ENCODE measurements at places on chromosomes 3 and 15.

GRCh38 chr3:4751502-4752101, 227.6 kb upstream of the BHLHE40 start:
- peak; percentile 57 for DNase-seq

- no peak for DNase-seq
These were observed 465.1 kb downstream of the ERC2 start for GRCh38 chr3:56003129-56003528.

- no peak for DNase-seq
These were observed 43.7 kb downstream of the CTDSPL start for GRCh38 chr3:37905346-37905745.

- DNase-seq, result no peak
These were observed 12.5 kb upstream of the RPN1 start for GRCh38 chr3:128663151-128663550.

DNA sequence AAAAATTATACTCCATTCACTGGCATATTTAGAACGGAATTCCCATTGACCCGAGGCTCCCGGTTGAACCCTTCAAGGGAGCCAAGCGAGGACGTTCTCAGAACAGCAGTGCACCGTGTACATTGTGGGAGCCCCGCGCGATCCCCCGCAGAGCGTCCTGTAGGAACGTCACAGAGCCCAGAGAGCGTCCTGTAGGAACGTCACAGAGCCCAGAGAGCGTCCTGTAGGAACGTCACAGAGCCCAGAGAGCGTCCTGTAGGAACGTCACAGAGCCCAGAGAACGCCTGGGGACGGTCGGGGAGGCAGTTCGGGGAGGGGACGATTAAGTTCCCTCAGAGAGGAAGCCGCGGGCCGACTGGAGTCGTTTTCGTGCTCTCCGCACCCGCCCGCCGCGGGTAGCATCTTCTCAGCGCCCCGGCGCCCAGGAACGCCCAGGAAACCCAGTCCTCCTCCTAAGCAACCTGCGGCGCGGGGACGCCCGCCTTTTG, 506 bp upstream of the ATP1B3 start:
- peak; percentile 91 for DNase-seq

DNA sequence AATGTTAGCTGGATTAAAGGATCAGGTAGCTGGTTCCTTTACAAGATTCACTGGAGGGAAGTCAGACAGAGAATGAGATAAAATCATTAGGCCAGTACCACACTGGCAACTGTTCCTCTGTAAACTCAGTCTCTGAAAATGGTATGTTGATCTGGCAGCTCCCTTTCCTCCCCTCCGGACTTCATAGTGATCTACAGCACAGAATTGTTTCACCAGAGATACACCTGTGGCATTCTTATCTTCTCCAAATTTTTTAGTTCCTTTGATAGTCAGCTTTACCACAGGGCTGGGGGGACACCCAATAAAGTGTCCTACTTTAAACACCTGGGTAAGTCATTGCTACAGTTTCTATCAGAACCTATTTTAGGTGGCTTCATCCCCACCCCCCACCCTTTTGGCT, 304.3 kb upstream of the KCNH8 start:
- no peak for DNase-seq

DNA sequence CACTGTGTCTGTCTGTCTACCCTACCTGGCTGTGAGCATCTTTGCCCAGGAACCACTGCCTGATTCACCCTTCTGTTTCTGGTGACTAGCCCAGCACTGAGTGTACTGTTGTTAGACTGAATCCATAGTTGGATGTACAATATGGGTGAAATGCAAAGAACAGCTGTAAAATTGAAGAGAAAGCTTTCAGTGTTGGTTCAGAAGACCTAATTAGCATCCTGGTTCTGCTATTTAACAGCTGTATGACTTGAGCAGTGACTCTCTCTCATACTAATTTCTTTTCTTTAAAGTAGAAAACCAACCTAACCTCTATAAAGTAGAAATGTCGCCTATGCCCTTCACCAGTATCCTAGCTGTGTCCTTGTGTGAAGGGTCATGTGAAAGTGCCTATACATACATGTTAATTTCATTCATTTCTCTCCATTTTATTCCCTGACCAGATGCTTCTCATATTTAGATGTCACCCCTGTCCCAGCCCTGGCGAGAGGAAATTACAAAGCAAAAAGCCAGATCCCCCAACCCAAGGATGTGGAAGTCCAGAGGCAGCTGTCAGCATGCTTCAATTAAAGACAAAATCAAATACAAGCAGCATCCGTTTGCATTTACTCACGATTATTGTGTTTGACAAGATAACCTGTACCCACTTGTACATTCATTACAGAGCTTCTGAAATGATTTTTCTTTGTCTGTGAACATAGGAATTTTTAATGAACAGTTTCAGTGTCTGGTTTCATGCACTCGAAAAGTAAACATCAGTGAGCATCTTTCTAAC, 305.7 kb upstream of the ICE2 start:
- DNase-seq, result no peak

Data from suppressor macrophage (primary cell).